ENCODE measurements at places on chromosomes 13 and 19. TPM values are rescaled to one million over a fixed set of nuclear protein-coding genes. Genes with fewer than 3 reads are reported as not detected.

DNA sequence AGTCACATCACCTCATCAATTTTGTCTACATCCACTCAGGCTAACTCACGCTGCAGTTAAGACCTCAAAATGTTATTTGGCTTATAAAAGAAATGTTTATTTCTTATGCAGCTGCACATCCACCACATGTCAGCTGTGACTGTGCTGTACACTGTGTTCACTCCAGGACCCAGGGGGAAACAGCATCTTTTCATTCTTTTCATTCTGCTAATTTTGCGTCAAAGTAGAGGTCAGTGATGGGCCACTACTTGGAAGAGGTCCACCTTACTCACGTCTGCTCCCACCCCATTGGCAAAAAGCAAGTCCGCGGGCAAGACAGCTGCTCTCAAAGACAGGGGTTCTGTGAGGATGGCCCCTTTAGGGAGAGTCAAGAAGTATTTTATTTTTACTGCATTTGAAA, 4.5 kb upstream of the DCT start:
- H3K27me3 ChIP-seq = no peaks in the 10 kb centered on the region
- H3K4me3 ChIP-seq = no peak overlapping the region
- no peaks in the 10 kb centered on the region for H3K36me3 ChIP-seq
- no peak overlapping the region for H3K27ac ChIP-seq
- H3K4me1 ChIP-seq = no peaks in the 10 kb centered on the region
- DNase-seq = no peak

ZNF667 gene
- total RNA-seq = 2.2 TPM

CGB8 gene
- not detected for total RNA-seq

DNA sequence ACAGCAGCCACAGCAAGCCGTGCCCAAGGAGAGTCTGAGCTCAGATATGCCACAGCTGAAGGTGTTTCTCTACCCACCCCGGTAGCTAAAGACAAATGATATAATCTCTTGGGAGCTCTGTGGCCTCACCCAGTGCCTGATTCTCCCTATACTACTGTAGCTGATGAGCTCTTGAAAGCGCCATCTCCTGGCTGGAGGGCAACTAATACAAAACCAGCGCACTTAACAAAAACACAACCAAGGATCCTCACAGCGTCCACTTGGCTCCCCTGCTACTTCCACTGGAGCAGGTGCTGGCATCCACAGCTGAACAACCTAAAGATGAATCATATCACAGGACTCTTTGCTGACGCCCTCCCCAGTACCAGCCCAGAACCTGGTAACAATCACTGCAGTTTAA, 1212.0 kb downstream of the PCDH17 start:
- H3K36me3 ChIP-seq = no peaks in the 10 kb centered on the region
- H3K27ac ChIP-seq = no peak overlapping the region
- H3K27me3 ChIP-seq = no peaks in the 10 kb centered on the region

MEIOSIN gene
- total RNA-seq = not detected

Data from ascending aorta (tissue), 2 donors.